ENCODE measurements at places on chromosomes 11 and 22.

- no peak for DNase-seq
These were observed 773 bp downstream of the MIAT start for GRCh38 chr22:26658161-26658560.

DNA sequence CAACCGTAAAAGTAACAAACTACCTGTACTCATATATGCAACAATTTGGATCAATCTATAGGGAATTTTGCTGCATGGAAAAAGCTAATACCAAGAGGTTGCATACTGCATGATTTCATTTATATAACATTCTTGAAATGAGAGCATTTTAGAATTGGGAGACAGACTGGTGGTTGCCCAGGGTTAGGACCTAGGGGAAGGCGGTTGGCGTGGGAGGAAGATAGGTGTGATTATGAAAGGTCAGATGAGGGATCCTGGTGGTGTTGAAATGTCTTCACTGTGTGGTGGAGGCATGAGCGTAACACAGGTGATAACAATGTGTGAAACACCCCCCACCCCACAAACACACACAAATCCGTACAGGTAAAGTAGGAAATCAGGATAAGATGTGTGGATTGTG lies 176.6 kb upstream of the ZBED5 start:
- no peak for DNase-seq

GRCh38 chr11:73465871-73466270 lies 89.7 kb downstream of the RELT start:
- DNase-seq, result peak; percentile 8

GRCh38 chr11:122649116-122649515 lies 6.4 kb upstream of the UBASH3B start:
- DNase-seq, result no peak

DNA sequence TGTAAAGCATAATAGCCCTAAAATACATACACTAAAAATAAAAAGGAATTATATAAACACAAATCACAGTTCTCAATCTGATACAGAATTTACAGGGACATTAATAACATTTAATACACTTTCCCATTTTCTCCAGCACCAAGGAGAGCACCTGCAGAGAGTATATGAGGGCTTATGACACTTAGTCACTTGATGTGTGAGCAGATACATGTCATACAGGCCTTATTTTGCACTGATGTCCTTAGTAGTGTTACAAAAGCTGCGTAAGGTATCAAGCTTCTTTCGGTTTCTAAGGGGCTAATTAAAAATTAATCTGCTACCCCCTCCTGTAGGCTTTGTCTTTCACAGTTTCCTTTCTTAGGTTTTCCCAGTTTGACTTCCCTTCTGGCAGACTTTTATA lies 61.3 kb downstream of the TRIM44 start:
- peak; percentile 11 for DNase-seq

DNA sequence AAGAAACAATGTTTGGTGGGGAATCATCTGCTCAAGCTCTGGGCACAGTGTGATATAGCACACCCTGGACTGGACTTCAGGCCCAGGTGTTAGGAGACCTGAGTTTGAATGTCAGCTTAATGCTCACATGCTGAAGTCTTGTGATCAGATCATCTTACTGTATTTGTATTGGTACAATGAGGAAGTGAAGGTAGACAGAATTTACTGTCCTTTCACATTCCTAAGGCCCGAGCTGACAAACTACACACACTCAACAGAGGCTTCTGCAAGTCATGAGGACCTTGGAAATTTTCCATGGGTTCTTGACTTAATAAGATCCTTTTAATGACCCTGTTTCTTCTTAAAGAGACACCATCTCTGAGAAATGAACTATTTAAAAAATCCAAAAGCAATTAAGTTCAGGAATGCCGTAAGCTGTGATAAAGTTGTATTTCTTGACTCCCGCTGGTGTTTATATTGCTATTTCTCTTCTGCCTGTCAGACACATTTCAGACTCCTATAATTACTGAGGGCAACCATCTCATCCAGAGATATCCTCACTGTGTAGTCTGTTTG lies 802.0 kb downstream of the DLG2 start:
- no peak for DNase-seq

- DNase-seq, result peak; percentile 81
These were observed 15.5 kb downstream of the APOL3 start for GRCh38 chr22:36144886-36145541.

- no peak for DNase-seq
These were observed 8.3 kb downstream of the RELT start for GRCh38 chr11:73384531-73384871.

DNA sequence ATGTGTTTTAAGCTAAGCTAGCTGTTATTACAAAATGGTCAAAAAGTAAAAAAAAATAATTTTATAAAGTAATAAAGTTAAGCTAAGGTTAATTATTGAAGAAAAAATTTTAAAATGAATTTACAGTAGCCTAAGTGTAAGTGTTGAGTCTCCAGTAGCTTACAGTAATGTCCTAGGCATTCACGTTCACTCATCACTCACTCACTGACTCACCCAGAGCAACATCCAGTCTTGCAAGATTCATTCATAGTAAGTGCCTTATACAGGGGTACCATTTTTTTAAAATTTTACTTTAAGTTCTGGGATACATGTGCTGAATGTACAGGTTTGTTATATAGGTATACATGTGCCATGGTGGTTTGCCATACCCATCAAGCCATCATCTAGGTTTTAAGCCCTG lies 11.6 kb upstream of the OOSP4B start:
- DNase-seq, result no peak

DNA sequence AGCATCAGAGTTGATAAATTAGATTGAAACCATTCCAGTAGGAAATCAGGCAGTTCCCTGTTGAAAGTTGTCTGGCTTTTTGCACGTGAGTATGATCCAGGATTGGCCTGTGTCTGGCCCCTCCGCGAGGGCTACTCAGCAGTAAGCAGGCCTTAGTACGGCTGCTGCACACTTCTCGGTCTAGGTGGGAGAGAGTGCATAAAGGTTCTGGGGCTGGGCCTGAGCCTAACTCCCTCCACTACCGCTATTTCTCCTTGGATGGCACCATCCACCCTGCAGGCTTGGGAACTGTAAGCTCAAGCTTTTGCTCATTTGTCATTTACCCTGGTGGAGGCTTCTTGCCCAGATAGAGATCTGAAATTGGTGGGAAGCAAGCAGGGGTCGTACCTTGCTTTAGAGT lies 22.0 kb downstream of the TUB start:
- DNase-seq, result no peak

DNA sequence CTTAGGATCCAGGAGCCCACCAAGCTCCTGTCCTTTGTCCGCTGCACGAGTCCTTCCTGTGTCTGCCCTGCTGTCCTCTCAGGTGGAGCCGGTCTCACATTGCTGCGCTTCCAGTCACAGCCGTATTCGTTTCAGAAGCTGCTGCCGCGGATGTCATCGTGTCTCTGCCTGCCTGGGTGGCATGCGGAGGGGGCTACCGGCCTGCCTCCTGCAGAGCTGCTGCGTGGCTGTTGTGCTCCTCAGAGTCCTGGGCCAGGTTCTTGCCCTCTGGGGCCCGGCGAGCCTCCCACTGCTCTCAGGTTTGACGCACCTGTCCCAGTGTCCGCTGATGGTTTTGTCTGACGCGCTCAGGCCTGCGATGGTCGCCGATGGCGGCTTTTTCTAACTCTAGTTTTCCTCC lies 254.2 kb downstream of the TBC1D22A start:
- no peak for DNase-seq

- DNase-seq, result no peak
These were observed 75.0 kb downstream of the PPP2R1B start for GRCh38 chr11:111691176-111691575.

DNA sequence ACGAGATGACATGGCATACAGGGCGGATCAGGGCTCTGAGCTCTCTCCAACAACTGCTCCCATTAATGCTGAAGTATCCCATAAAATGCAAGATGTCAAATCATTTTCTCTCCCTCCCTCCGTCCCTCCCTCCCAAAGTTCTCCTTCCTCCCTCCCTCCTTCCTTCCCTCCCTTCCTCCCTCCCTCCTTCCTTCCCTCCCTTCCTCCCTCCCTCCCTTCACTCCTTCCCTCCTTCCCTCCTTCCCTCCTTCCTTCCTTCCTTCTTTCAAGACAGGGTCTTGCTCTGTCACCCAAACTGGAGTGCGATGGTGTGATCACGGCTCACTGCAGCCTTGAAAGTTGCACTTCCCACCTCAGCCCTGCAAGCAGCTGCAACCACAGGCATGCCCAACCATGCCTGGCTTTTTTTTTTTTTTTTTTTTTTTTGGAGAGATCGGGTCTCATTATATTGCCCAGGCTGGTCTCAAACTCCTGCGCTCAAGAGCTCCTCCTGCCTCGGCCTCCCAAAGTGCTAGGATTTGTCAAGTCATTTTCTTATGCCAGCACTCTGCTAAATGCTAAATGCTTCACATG lies 38.2 kb downstream of the TXN2 start:
- DNase-seq, result peak; percentile 53

DNA sequence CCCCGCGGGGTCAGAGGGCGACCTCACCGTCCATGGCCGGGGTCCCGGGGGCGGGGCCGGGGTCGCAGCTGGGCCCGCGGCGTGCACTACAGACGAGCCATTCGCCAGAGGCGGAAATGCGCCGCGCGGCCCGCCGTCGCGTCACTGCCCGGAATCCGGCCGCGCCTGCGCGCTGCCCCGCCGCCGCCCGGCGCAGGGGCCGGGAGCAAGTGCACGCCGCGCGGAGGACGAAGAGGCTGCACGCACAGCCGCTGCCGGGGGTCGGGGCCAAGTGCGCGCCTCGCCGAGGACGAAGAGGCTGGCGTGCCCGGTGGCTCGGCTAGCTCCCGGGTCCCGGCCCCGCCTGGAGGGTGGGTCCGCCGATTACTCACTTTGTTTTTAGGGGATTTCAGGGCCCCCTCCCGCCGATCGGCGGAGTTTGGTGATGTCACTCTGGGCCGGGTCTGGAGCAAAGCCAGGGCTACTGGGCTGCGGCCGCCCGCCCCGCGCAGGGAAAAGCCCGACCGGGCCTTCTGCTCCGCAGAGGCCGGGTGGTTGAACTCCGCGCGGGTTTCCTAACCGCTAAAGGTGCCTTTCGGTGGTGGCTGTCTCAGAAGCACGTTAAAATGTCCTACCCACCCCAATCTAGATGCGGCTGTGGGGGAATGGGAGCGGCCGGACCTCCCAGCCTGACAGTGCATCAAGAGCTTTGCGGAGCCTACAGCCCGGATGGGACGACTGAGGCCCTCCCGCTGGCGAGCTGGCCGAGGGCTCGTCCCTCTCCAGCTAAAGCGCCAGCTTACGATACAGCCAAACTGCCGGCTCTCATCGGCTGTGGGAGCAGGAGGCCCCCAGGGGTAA lies at the start of gene RELA:
TSS of gene RELA (minus strand) at position 118 of the 840 bp plus-strand sequence. CDS start at position 34, 84 bp downstream.
- DNase-seq, result peak; percentile 96

DNA sequence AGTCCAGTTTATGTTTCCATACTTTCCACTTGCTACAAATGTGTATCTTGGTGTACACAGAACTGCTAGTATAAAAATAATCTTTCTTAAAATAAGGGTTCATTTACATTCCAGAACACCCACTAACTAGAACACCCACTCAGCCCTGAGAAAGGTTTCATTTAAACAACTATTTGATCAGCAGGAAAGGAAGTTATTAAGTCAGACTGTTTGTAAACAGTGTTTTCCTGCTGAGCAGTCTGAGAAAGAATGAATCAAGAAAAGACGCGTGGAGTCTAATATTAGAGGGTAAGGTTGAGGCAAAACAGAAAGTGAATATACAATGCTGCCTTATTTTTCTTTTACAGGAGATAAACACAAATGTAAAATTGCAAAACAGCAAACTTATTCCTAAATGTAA lies 32.7 kb downstream of the NARS2 start:
- DNase-seq, result peak; percentile 82

DNA sequence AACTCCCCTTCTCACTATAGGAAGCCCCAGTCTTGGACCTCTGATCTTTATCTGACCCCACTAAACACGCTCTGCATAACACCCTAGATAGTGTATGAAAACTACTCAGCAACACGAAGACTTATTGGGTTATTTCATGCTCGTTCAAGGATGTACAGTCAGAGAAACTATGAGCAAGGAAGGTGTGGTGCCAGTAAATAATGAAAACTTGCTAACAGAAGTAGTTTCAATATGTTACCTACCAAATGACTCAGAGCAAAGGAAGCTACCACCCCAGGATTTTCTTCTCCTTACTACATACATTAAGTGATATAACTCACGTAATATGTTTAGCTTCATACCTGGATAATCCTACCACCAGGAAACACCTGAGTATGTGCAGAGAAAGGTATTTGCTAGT lies 25.9 kb upstream of the LYVE1 start:
- DNase-seq, result no peak

- peak; percentile 33 for DNase-seq
These were observed 11.9 kb downstream of the B3GNT6 start for GRCh38 chr11:77046060-77046501.

GRCh38 chr11:1878137-1879031 lies 13.3 kb downstream of the PRR33 start:
- no peak for DNase-seq

GRCh38 chr11:94602430-94603372 lies 35.5 kb downstream of the PIWIL4 start:
- peak; percentile 88 for DNase-seq

- DNase-seq, result no peak
These were observed 128.7 kb downstream of the ARL14EP start for GRCh38 chr11:30451626-30452025.

DNA sequence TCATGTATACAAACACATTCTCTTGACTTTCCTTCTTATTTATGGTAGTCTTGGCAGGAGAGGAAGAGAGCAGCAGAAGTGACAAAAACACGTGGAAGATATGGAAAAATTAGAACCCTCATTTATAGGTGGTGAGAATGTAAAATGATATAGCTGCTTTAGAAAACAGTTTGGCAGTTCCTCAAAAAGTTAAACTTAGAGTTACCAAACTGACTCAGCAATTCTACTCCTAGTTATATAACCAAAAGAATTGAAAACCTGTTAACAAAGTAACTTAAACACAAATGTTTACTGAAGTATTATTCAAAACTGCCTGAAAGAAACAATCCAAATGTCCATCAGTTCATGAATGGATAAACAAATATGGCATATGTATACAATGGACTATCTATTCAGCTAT lies 16.8 kb downstream of the NUCB2 start:
- no peak for DNase-seq

- peak; percentile 70 for DNase-seq
These were observed 935 bp upstream of the RCOR2 start for GRCh38 chr11:63917692-63918506.

- DNase-seq, result no peak
These were observed 48.3 kb upstream of the PICALM start for GRCh38 chr11:86117001-86117711.

DNA sequence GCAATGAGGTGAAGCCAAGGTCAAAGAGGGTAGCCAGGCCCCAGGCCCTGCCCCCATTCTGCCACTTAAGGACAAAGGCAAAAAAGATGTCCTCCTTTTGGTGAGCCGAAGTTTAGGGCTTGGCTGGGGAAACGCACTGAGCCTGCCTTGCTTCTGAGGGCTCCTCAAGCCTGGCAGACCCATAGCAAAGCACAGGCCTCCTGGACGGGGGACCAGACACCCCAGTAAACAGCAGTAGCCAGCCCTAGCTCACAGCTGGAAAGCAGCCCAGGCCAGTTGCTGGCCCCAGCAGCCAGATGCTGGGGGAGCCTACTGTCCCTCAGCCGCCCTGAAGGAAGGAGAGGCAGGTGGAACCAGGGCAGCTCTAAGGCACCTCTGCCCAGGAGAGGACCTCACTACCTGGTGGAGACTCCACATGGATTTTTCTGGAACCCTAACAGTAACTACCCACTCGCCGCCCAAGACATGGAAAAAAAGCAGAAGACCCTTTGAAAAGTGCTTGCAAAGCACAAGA lies 3.8 kb upstream of the PYGM start:
- DNase-seq, result no peak
